CD4-positive, alpha-beta T cell treated with Interleukin-1 beta for 1 hour (primary cell): ENCODE measurements at places on chromosomes 2 and 18.

GRCh38 chr2:2028041-2028440 lies 283.7 kb upstream of the PXDN start:
- DNase-seq, result no peak

- DNase-seq, result no peak
Observed at GRCh38 chr2:226669905-226670304, 129.7 kb downstream of the IRS1 start.

GRCh38 chr2:210456571-210456970 lies 20.0 kb downstream of the LANCL1 start:
- no peak for DNase-seq

DNA sequence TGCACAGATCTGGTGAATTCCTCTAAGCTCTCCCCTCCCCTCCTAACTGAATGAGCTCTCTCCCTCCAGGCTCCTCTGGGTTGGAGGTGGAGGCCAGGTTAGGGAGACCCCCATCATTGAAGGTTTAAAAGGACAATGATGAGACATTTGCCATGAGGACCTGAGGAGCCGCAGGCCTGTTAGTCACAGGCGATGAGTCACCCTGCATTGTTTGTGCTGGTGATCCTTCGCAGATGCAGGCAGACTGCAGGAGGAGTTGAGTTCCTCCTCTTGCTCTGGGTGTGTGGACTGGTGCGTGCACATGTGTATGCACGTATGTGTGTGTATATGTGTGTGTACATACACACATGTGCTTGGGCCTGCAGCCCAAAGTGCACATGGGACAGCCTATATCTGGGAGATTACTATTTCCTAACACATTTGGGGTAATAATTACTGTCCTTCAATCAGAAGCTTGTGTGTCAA lies 42.0 kb downstream of the MCFD2 start:
- no peak for DNase-seq

DNA sequence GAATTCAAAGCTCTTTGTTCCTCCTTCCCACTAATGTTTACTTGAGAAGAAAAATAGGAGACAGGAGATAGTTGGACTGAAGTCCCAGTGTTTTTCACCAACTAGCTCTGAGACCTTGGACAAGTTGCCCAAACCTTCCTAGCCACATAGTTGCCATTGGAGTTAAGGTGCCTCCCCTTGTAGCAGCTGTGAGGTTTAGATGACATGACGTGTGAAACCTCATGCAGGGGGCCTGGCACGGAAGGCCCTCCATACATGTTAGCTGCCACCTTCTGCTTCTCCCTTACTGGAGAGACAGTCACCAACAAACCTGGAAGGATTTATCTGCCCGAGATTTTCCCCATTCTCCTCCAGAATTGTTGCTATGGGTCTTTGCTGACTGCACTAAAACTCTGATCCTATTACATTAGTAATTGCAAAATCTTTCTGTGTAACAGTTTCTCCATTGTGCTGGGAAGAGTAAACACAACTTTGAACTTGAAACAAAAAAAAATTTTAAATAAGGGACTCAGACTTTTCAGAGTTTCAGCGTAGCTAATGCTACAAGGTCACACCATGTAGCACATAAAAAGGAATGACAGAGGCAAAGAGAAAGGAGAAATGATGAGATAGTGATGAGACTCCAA lies 23.8 kb upstream of the CABYR start:
- no peak for DNase-seq

- no peak for DNase-seq
Observed at GRCh38 chr2:239870863-239871262, 154.3 kb downstream of the NDUFA10 start.

GRCh38 chr2:241603686-241604085 lies 33.3 kb downstream of the THAP4 start:
- DNase-seq, result no peak

DNA sequence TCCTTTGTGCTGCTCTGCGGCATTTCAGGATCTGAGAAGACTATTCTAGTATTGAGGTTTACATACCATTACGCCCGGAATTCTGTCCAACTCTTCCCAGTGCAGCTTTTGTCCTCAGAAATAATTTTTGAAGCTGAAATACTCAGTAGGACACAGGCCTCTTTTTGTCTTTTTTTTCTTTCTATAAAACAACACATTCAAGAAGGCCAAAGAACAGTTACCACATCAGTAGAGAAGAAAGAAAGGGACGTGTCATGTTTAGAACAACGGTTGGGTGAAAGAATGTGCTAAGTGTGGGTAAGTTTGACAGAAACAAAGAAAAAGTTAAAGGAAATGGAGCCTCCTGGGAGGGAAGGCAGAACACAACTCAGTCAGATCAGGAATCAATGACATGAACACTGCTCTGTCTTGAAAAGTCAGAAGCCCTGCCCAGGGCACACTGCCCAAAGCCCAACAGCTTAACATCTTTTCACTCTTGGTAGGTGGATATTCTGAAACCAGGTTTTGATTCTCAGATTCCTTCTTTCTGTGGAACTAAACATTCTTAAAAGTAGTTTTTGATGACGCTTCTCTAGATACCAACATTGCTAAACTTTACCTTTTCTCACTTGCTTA lies 198.6 kb upstream of the CWC22 start:
- no peak for DNase-seq

DNA sequence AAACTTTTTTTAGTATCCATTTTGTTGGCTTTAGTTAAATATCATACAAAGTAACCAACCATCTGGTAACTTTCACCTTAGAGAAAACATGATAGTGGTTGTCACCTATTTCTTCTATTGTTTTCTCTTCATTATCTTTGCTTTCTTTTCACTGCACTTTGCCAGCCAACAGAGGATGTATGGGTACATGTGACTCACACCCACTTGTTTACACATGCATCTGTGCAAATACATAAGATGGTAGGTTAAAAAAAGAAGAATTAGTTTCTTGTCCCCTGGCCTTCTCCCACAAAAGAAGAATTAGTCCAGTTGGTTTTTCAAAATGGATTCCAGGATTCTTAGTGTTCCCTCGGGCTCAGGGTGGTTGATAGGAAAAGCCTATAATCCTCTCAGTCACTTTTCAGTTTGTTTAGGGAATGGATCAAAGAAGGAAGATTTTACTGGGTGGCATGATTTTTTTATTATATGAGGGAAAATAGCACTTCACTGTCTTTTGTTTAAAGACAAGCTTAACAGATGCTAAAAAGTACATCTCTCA lies 46.6 kb downstream of the CDK15 start:
- no peak for DNase-seq

DNA sequence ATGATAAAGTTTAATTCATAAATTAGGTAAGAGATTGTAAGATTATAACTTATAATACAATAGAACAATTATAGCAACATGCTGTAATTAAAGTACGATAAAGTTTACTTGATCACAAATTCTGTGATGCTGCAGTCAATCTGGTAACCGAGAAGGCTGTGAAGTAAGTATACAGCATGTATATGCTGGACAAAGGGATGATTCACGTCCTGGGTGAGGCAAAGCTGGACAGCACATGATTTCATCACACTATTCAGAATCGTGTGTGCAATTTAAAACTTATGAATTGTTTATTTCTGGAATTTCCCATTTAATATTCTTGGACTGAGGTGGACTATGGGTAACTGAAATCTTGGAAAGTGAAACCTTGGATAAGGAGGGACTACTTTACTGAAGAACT lies 522.2 kb upstream of the CNTNAP5 start:
- no peak for DNase-seq

DNA sequence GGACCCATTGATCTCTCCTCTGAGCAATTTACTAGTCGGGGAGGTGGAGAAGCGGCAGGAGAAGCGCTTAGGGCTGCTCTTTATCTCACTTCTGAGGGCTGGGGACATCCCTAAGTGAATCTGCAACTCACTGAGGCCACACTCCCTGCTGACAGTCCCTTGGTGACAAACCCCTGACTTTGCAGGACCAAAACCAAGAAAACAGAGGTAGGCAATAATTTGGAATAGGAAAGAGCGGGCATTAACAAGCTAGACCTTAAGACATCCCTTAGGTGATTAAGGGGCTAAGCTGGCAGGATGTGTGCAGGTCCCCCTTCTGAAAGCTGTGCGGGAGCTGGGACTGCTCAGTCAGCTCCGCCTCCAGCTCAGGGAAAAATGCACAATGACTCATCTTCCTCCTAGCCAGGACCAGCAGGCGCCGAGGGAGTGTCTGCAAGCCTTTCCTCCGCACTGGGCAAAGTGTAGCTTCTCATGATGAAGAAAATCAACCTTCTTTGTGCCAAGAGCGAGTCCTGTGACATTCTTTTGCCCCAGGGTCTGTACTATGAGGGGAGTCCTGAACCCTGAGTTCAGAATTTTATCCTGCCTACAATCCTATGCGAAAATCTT lies 63.3 kb downstream of the BOD1L2 start:
- DNase-seq, result no peak
